ENCODE measurements at places on chromosomes 16 and 17. TPM values are rescaled to one million over a fixed set of nuclear protein-coding genes. Genes with fewer than 3 reads are reported as not detected.

DNA sequence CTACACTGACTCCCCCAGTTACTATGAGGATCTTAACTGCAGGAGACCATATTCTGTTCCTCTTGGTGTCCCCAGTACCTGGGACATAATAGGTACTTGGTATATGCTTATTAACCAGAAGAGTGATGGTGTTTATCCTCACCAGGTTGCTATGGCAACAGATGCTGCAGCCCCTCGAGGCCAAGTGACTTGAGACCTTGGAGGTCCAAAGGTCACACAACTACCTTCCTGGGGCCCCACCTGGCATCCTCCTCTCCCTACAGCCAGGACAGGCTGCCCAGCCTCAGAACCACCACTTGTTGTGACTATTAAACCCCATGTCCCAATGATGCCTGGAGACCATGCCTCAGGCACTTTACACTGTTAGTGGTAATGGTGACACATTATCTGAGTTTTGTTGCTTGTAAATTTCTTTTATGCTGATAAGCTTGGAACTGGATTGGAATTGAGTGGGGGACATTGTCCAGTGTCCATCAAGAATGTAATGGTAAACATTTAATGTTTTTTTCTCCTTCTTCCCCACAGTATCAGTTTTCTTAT lies 189.4 kb downstream of the CCDC182 start:
- no peak for DNase-seq

GRCh38 chr17:82076018-82076784 lies 10.6 kb upstream of the DUS1L start:
- no peak for DNase-seq

DNA sequence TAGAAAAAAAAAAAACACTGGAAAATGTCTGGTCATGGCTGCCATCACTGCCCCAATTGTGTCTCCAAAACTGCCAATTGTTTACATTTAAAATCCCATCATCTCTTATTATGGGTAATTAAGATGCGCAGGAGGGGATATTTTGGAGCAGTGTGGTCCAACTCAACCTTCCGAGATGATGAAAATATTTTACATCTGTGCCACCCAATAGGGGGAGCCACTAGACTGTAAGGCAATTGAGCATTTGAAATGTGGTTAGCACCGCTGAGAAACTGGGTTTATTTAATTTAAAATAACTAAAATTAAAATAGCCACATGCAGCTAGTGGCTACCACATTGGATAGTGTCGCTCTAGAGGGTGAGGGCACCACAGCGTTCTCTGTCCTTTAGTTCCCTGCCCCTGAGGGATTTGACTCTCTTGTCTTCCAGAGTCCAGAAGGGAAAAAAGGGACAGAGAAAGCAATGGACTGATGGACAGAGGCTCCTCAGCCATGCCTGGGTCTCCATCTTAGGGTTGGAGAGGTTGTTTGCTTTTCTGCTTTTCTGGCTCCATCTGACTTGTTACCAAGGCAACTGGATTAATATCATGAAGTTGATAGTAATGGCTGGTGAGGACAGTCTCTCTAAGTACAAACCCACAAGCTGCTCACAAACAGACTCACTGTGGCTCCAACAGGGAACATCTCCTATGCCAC lies 3.5 kb downstream of the MPO start:
- peak; percentile 21 for DNase-seq

DNA sequence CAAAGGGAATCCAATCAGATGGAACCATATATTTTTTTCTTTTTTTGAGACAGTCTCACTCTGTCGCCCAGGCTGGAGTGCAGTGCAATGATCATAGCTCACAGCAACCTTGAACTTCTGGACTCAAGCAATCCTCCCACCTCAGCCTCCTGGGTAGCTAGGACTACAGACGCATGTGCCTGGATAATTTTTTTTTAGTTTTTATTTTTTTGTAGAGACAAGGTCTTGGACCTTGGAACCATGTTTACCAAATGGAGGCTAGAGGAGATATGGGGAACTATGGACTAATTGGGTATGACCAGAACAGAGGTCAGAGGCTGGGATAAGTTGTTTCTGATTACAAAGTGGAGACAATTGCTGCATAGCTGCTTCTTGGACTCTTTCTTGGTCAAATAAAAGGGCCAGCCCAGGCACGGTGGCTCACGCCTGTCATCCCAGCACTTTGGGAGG lies 41.2 kb upstream of the ADCY9 start:
- no peak for DNase-seq

GRCh38 chr17:10463402-10463801 lies 6.0 kb downstream of the MYH4 start:
- DNase-seq = no peak

DNA sequence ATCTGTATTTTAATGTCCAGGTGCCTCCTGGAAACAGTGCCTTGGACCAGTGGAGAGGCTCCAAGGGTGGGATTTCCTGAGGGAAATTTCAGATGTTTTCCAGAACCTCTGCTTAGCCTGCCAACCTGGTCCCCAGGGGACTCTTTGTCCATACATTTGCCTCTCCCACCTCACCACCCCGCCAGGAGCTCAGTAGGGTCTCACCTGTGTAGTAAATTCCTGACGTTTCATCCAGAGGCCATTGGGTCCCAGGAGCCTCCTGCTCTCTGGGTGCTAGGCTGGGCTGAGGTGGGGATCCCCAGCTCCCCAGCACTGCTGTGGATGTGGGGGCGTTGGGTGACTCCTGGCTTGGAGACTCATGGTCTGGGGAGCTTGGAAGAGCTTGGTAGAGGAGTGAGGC lies 2.7 kb downstream of the NLRP1 start:
- DNase-seq = no peak

DNA sequence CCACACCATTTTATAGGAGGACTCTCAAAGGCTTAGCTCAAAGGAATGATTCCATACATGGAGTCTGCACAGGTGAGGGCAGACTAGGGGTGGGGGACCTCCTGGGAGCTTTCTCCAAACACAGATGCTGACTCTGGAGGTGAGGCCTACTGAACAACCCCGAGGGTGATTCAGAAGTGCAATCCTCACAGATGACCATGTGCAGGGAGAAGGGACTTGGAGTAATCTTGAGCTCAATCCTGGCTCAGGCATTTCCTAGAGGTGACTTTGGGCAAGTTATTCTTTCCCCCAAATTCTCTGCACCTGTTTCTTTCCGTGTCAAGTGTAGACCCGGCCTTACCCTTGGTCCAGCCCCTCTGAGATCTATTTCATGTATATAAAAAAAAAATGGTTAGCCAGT lies 401.5 kb downstream of the SLC39A11 start:
- DNase-seq = no peak

- no peak for DNase-seq
Measured at GRCh38 chr16:10466313-10466712, 80.5 kb downstream of the ATF7IP2 start.

DNA sequence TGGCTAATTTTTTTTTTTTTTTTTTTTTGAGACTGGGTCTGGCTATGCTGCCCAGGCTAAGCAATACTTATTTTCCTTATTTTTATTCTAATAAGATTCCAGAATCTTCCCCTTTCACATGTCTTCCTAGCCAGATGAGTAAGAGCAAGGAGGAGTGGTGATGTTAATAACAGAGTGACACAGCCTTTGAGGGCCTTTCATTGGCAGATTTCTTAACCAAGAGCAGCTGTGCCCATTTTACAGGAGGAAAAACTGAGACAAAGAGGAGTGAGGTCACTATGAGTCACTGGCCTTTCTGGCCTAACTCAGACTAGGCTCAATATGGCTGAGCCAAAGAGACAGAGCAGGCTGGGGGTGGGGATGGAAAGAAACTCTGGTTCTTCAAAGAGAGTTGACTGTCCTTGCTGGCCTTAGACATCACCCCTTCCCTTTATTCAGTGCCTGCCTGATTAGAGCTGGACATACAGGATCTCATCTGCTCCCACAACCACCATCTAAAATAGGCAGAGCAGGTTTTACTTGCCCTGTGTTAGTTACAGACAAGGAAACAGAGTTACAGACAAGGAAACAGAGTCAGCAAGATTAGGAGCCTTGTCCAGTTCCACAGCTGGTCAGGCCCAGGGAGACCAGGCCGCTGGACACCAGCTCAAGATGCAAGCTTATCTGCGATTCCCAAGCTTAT lies 50.0 kb upstream of the TOB1 start:
- DNase-seq = no peak

DNA sequence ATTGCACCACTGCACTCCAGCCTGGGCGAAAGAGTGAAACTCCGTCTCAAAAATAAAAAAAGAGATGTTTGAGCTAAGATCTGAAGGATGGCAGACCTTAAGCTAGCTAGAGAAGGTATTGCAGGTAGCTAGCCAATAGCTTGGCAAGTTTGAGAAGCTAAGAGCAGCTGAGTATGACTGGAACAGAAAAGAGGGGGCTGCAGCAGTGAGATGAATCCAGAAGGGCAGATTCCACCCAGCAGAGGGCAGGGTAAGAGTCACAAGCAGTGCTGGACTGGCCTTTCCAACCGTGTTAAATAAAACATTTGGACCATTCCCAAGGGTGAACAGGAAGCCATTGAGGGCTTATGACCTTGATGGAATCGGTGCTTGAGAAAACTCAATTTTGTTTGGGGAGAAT lies 5.7 kb upstream of the PHAF1 start:
- DNase-seq = no peak

DNA sequence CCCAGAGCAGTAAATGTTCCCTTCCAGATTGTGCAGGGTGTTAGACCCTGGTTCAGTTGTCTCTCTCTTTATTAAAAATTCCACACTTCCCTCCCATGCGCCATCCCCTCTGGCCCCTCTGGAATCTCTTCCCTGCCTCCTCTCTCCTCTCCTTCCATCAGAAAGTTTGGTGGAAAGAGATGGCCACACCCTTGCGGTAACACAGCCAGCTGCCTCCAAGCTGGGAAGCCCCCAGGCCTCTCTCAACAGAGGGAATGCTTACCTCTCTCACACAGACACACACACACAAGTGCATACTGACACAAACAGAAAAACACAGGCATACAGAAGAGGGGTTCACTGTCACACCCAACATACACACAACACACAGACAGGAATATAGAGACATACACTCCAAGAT lies 220.5 kb downstream of the C16orf78 start:
- no peak for DNase-seq

DNA sequence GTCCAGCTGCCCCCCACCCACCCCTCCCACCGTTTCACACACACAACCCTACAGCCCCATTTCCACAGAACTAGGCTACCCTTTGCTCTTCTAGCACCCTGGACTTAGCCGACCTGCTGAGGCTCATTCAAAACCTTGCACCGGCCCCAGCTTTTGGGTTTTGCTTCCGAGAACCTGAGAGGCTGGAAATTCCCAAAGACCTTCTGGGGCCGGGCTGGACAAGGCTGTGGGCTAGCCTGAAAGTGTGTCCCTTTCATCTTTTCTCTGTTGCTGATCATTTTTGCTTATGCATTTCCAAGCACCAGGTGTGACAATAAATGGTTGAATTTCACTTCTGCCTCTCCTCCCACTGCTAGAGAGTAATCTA lies 139.0 kb downstream of the DNAH9 start:
- no peak for DNase-seq

CCL16 gene
- total RNA-seq = not detected

SLC38A8 gene
- total RNA-seq = not detected

CCL3 gene
- total RNA-seq = 1.0 TPM

PDILT gene
- not detected for total RNA-seq

GCGR gene
- not detected for total RNA-seq

All from right atrium auricular region (tissue), 2 donors.